Stimulated activated CD8-positive, alpha-beta memory T cell treated with anti-CD3 and anti-CD28 coated beads, Interleukin-15, amount 100 ng/mL, for 48 hours (primary cell): ENCODE measurements at places on chromosomes 6 and 20.
A peak's percentile ranks its signal among the peaks of the same experiment; 100 is the strongest.

- no peak for DNase-seq
Measured at GRCh38 chr6:157516319-157517026, 135.5 kb downstream of the ZDHHC14 start.

DNA sequence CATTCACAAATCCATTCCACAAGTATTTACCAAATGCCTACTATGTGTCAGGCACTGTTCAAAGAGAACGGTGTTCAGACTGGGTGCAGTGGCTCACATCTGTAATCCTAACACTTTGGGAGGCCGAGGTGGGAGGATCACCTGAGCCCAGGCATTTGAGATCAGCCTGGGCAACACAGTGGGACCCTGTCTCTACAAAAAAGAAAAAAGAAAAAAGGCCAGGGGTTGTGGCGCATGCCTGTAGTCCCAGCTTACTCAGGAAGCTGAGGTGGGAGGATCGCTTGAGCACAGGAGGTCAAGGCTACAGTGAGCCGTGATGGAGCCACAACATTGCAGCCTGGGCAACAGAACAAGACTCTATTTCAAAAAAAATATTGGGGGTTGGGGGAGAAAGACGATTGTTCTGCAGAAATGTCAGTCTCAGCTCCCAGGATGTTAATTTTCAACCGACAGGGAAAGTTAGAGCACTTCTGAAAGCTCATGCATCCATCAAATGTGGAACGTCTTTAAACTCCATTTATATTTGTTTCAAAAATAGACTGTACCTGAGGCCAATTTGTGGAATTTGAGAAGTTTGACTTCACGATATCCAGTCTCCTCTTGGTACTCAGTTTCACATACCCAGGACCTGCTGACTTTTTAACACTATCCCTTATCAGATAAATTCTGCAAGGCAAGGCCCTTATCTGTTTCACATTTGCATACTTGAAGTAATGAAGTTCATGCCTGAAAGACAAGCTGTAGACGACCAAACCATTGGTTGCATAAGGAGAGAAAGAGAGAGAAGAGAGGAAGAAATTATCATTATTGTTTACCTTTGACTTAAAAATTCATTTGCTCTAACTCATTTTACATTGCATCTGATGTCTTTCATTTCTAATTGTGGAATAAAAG lies 14.8 kb upstream of the BTN3A2 start:
- DNase-seq: no peak

DNA sequence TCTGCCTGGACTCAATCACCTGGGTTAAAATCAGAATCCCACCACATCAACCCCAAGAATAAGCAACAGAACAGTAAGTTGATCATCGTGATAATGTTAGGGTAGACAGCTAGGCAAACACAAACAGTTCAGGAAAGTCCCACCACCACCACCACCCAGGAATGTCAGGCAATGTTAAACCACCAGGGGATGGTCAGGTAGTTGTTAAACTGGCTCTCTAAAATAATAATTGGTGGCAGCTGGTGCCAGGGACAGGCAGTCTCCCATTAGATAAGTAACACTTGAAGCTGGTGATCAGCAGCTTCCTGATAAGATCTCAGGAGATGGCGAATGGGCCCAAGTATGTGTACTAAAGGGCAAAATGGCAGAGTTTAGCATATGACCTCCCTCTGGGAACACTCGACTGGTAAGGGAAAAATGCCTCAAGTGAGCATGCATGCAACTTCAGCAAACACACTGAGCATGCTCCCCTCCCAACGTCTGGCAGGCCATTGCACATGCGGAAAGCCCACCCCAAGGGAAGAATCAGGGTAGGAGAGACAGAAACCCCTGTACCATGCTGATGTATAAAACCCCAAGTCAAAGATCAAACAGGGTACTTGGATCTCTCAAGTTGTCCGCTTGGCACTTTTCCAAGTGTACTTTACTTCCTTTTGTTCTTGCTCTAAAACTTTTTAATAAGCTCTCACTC lies 66.6 kb downstream of the IPCEF1 start:
- DNase-seq: no peak

DNA sequence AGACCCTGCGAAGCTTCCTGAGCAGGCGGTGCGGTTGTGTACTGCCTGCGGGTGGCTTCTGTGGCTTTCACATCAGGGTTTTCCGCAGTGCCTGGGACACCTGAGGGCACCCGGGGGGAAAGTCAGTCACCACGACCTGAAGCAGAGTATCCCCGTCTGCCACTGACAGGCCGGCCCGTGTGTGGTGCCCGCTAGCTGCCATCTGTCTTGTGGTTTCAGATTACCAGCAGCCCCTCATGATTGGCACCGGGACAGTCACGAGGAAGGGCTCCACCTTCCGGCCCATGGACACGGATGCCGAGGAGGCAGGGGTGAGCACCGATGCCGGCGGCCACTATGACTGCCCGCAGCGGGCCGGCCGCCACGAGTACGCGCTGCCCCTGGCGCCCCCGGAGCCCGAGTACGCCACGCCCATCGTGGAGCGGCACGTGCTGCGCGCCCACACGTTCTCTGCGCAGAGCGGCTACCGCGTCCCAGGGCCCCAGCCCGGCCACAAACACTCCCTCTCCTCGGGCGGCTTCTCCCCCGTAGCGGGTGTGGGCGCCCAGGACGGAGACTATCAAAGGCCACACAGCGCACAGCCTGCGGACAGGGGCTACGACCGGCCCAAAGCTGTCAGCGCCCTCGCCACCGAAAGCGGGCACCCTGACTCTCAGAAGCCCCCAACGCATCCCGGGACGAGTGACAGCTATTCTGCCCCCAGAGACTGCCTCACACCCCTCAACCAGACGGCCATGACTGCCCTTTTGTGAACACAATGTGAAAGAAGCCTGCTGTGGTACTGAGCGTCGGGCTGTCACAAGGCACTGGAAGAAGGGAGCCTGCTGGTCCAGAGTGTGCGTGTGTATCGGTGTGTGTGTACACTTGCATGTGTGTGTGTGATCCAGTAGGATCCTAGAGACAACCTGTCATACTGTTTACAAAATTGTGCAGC lies 54.4 kb downstream of the GOPC start:
- peak; percentile 18 for DNase-seq

DNA sequence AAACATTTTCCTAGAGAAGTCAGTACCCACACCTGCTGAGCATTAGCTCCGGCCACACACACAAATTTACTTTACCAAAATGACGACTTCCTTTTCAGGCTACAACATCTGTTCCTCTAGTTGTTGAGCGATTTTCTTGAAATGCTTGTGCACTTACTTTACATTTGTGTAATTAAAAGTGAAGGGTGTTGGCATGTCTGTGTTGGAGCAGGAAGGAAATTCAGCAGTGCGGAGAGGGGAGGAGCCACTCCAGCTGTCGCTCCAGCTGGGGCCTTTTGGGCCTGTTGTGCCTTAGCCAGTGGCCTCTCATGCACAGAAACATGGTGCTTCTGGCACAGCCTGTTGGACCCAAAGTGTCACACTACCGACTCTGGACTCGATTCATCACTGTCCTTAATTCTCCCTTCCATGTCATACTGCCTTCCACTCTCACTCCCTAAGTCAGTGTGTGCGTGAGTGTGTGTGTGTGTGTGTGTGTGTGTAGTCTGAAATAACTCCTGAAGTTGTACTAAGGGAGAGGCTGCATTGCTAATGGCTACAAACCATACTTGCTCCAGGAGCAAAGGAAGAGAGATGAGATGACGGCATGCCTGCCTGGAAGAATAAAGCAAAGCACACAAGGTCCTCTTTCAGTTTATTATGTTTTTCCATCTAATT lies 191.8 kb upstream of the ARG1 start:
- DNase-seq: no peak

- DNase-seq: no peak
Measured at GRCh38 chr20:40635971-40636370, 53.1 kb downstream of the MAFB start.

- no peak for DNase-seq
Measured at GRCh38 chr20:12201289-12201991, 283.7 kb downstream of the BTBD3 start.

DNA sequence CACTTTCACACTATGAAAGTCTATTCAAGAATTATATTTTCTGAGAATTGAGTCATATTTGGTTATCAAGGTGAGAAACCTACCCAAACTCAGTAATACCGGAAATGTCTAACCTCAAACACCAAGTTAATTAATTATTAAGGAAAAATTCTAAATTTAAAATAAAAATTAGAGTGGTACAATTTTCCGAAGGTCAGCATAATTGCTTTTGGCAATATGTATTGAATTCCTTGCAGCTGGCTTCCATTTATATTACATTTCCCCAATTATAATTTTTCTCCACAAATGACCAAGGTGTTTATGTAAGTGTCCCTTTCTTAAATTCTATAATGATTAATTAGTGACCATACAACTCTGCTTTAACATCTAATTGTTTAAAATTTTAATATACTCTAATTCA lies 316.0 kb upstream of the IRAK1BP1 start:
- DNase-seq: no peak

GRCh38 chr20:20568604-20569205 lies 143.7 kb downstream of the RALGAPA2 start:
- no peak for DNase-seq

GRCh38 chr6:161238500-161238899 lies 35.4 kb downstream of the AGPAT4 start:
- no peak for DNase-seq
